ENCODE measurements at places on chromosomes 1 and 21.

DNA sequence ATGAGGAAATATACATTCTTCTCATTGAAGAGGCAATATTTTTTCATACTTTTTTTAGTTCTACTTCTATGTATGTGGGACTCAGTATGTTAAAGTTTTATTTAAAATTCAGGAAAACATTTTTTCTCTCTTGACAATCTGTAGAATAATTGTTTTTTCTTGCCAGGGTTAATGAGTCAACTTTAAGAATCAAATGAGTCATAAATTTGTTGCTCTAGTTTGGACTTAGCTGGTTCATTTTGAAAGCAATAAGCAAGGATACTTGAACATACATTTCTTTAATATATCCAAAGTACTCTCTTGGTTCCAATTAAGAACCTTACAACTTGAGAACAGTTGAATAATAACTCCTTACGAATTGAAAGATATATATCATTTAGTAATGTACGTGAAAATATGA lies 1145.3 kb upstream of the B3GALT2 start:
- DNase-seq = no peak

GRCh38 chr1:226664413-226665101 lies 74.5 kb downstream of the ITPKB start:
- DNase-seq = no peak

DNA sequence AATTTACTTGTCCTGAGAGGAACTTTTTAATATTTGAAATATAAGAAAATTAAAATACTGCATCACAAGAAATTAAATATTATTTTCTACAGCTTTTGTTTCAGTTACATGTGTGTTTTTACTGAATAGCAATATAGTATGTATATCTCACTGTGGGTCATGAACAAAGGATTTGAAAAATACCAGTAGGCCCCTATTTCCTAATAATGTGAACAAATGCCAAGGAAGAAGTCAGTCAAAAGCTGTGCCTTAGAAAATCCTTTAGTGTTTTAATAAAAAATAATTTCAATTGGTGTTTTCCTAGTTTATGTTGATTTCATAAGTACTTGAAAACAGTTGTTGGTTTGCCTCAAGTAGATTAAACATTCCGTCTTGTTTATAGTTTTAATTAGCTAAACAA lies 46.7 kb downstream of the SMYD3 start:
- DNase-seq = no peak

DNA sequence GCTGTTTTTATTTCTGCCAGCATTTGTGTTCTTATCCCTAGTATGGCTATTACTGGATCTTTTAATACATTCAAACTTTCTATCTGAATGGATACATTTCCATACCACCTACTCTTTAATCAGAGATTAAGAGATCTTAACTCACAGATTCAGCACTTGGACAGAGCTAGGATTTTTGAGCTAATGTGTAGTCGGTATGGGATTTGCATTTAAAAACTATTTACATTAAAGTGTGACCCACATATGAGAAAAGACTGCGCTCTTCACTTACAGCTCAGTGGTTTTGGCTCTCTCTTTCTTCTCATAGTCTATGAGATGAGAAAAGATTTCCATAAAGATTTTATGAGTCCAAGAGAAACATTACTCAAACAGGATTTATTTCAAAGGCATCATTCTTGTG lies 16.4 kb downstream of the HMGB4 start:
- no peak for DNase-seq

DNA sequence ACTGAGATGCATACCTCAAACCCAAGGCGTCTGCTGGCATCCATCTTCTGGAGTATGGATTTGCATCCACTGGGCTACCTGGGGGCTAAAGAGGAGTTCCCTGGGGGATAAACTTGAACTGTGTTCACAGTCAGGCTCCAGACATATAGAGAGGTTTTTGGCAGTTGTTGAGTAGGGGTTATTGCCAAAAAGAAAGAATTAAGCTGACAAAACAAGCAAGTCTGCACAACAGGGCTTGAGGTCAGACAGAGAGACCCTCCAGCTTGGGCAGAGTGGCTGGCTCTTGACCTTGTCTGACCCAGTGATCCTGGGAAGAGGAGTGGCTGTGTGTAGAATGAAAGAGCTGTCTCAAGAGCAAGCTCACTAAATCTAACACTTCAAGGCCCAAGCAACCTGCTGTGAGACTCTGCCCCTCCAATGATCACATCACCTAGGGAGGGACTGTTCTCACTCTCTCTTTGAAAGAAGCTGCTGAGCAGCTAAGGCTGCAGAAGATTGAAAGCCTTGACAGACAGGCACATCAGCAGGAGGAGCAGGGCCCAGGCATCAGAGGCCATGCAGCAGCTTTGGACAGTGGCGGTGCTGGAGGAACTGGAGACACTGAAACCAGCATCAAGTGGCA lies 61.5 kb downstream of the SYT2 start:
- DNase-seq = no peak

GRCh38 chr21:15768045-15768601 lies 38.3 kb downstream of the USP25 start:
- no peak for DNase-seq

- no peak for DNase-seq
Observed at GRCh38 chr1:246921481-246921880, 10.3 kb downstream of the AHCTF1 start.

DNA sequence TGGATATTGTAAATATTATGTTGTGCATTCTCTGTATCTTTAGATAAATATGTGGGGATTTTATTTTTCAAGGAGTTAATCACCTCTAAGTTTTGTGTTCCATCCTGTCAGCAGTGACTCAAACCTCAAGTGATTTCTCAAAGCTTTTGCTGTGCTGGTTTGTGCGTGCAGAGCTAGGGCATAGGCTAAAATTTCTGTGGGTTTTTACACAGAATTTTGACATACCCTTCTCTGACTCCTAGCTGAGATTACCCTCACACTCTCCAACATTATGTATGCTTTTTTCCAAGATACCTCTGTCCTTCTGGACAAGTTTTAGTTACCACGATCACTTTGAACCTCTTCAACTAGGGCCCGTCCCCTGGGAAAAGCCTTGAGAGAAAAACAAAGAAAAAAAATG lies 384.9 kb downstream of the NCAM2 start:
- no peak for DNase-seq

GRCh38 chr1:193712392-193712791 lies 526.0 kb upstream of the B3GALT2 start:
- DNase-seq = no peak

DNA sequence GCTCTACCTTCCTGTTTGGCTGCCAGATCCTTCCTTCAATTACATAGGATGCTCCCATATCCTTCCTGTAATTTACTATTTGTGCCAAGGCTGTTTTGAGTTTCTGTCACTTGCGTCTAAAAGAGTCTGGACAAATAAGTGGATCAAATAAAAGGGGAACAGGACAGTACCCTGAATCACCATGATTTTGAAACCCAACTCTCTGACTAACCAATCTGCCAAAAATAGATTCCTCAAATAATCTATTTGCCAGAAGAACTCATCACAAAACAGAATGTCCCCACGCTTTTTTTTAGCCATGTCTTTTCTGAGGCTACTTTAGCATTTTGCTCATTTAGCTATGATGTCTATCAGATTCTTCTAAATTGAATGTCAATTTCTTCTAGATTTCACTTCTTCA lies 392.6 kb downstream of the NTNG1 start:
- no peak for DNase-seq

DNA sequence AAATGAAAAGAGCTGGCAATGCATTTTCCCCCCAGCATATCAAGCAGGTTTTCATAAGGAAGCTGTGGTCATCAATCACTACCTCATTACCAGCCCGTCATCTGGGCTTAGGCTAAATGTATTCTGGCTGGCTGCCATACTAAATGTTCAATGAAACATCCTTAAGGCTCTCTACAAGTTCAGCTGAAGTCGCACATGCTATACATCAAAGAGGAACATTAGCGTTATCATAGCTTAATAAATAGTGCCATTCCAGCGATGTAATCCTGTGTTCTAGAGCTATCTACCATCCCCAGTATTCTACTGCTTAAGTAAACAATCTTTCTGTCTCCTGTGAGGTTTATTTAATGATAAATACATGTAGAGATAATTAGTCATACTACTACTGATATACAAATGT lies 288.8 kb downstream of the DPYD start:
- DNase-seq = no peak

DNA sequence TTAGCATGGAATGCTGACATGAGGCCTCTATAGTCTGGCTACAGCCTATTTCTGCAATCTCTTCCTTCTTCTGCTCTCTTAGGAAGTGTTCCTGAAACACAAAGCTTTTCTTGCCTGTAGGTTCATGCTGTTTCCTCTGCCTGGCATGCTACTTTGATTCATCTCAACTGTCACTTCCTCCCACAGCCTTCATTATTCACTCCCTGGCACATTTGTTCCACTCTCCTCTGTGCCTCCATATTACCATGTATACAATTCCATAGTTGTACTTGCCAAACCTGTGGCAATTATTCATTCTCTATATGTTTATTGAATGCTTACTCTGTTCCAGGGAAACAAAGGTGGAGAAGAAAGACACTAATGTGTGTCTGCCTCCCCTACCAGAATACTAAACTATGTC lies 210.2 kb downstream of the LRRC7 start:
- no peak for DNase-seq

DNA sequence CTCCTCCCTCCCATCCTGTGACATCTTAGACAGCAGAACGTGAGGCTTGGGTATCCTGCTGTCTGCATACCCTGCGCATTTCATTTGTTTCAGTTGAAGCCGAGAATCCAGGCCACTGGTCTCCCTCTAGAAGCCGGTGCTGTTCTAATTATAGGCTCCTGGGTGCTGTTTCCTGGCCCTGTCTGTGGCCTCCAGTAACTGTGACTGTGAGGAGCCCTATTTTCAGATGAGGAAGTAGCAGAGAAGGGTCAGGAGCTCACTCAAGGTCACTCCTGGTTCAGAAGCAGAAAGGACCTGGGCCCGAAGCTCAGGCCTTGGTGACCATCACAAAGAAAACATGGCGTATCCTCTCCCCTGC lies 24.0 kb downstream of the COQ8A start:
- DNase-seq = no peak

Measured in stimulated activated CD8-positive, alpha-beta memory T cell treated with anti-CD3 and anti-CD28 coated beads, Interleukin-4, amount 100 ng/mL, for 1 hour (primary cell).